ENCODE measurements at places on chromosomes 7 and 10.

- no peak for DNase-seq
Observed at GRCh38 chr10:96488161-96488935, 25.4 kb downstream of the TLL2 start.

GRCh38 chr10:131770946-131771633 lies 129.7 kb upstream of the PPP2R2D start:
- DNase-seq = no peak

GRCh38 chr10:127047878-127048238 lies 142.6 kb downstream of the DOCK1 start:
- DNase-seq = no peak

GRCh38 chr10:79947787-79948424 lies 999 bp downstream of the SFTPD start:
- DNase-seq = no peak

DNA sequence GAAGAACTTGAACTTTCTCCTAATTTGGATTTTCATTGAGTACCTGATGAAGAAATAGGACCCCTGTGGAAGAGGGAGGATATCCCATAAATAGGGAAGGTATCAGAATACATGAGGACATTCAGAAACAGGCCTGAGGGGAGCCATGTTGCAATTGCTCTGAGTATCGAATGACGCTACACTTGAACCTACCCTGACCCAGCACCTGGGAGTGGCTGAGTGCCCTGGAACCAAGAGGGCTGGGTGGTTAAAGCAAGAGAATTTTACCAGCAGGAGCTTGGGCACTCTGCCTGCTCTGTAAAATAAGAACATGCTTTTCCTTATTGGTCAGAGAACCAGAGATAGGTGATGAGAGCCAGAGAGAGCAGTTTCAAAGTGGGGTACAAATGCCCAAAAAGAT lies 7.2 kb downstream of the NEUROD6 start:
- no peak for DNase-seq

GRCh38 chr7:36280840-36281812 lies 108.5 kb upstream of the ANLN start:
- DNase-seq = peak; percentile 61

DNA sequence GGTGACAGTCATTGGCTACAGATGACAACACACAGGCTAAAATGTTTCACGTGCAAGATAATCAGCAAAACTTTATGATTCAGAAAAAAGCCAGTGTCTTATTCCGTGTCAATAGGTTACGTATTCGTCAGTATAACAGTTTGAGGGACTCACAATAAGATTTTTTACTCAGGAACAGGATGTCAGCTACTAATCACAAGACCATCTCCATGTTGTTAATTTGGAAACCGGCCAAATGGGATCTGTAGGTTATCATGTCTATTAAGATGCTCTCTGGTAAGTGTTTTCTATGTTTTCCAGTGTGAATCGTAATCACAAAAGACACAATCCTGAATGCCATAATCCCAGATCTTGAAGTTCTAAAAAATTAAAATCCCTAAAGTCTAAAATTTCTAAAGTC lies 197.3 kb downstream of the ETV1 start:
- DNase-seq = no peak

DNA sequence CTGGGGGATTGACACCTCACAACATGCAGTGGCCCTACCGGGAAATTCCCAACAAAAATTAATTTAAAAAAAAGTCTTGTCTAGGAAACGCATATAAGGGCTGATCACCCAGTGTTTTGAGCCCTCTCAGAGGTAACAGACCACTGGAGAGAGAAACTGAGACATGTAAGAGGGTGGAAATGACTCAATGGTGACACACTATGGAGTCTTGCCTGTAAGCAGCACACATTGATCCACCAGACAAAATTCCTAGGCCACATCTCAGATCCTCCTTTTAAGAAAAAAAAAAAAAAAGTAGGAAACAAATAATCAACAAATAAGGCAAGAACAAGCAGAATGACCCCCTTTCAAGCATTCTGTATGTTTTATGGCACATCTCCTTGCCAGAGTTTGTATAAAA lies 296.2 kb downstream of the MAGI2 start:
- DNase-seq = no peak

GRCh38 chr7:35253460-35253709 lies 515 bp downstream of the TBX20 start:
- DNase-seq = no peak

DNA sequence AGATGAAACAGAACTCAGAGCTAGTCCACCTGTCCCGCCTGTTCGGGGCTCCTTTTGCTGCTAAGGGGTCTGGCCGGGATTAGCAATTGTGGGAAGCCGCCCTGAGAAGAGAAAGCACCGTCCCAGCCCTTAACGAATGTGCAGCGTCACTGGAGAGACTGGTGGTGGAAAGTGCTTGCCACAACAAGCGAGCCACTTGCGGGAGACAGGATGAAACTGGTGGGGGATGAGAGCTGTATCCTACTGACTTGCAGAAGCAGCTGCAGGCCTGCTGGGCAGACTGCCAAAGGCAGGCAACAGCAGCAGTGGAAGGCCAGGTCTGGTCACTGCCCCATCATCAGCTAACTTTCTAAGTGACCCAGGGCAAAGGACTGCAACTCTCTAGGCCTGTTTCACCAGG lies 95.4 kb downstream of the FAM53B start:
- peak; percentile 80 for DNase-seq

GRCh38 chr10:132503581-132504421 lies 33.8 kb upstream of the INPP5A start:
- no peak for DNase-seq

- no peak for DNase-seq
Observed at GRCh38 chr7:30995536-30995935, 31.8 kb downstream of the GHRHR start.

- DNase-seq = no peak
Observed at GRCh38 chr10:56091872-56092271, 269.2 kb downstream of the ZWINT start.

DNA sequence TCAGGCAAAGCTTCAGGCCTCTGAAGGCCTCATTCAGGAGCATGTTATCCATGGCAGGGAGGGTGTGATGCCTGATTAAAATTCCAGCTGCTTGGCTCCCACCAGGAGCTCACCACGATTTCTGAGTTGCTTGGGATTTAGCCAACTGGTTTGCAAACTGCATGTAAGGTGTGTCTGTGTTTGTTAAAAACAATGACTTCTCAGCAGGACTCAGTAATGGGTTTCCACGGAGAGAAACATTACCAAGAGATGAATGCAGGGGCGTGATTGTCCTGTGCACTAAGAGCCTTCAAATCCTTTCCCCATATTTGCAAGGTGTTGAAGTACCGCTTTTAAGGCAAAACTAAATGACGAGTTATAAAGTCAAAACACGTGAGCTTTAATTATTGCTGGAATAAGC lies 88.8 kb upstream of the BTBD16 start:
- no peak for DNase-seq

- no peak for DNase-seq
Observed at GRCh38 chr7:85583131-85583953, 396.5 kb upstream of the SEMA3D start.

DNA sequence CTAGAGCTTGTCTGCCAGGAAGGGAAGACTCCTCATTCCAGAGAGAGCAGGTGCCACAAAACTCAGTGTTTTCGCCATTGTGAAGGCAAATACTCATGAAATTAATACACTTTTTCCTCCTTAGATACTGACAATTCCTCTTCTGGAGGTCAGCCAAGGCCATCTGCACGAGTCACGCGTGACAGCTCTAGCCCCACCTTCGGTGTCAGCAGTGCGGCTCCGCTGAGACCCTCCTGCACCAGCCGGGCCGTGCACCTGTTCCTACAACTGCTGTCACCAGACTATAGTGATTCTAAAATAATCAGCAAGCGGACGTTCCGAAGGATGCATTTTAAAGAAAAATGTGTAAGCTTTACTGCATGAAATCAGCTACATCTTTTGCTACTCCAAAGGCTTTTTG lies 127.7 kb downstream of the DIP2C start:
- DNase-seq = no peak

- no peak for DNase-seq
Observed at GRCh38 chr7:16712916-16713315, 40.6 kb upstream of the TSPAN13 start.

DNA sequence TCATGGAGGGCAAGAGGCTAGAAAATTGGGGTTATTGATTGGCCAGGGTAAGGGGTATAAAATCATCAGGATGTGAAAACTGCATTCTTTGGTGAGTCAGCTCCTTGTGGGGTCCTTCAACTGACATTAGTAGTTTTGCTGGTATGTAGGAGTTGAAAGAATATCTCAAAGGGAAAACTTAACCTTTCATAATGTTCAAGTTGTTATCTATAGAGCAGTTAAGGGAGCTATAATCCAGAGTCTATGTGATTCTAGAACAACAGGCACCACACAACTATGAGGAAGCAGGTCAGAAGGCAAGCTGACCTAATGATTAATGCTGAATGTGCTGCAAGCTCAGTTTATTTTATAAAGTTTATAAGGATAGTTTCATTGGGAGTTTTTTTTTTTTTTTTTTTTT lies 13.7 kb downstream of the PRPS1L1 start:
- no peak for DNase-seq

GRCh38 chr7:112007185-112007584 lies 199.0 kb downstream of the DOCK4 start:
- DNase-seq = no peak

GRCh38 chr7:17037356-17037755 lies 155.6 kb upstream of the AGR3 start:
- DNase-seq = no peak

DNA sequence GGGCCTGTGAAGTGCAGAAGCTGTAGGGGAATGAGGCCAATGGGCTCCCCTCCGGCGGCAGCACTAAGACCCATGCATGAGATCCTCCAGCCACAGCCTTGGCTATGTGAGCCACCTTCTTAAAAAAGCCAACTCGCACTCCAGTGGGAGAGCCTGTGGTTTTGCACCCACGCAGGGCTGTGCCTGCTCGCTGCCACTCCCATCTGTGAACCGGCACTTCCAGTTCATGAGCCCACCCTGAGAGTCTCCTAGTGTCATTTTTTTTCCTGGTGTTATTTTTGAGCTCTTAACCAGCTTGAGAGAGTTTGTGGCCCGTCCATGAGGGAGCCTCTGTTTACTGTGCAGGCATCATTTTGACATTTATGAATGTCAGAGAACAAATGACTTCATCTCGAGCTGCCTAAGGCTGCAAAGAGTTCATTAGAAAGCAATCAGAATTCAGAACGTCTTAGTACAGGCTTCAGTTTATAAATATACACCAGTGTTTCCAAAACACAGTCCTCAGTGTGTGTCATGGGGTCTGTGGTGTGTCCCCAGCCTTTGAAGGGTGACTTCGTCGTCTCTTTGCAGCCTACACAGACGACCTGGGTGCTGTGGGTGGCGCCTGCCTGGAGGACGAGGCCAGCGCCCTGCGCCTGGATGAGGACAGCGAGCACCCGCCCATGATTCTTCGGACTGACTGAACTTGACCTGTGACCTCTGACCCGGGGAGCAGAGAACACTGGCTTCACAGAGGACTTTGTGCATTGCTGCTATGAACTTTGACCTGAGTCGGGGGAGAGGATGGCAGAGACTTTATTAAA lies 40.4 kb downstream of the WIPI2 start:
- DNase-seq = no peak

DNA sequence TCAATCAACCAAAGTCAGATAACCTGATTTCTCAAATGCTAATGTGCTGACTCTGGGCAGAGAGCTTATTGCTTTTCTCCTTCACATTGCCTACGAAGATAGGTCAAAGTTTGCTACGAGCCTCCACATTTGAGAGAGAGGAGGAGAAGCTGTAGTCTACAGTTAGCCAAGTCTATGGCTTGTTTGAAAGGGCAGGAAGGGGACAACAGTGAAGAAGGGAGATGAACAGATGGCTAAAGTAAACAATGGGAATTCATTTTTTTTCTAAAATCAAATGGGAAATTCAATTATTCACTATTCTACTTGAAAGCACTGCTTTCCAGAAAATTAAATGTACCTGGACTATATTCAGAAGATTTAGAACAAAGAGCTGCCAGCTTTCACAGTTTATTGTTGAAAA lies 126.7 kb upstream of the C1QL3 start:
- DNase-seq = no peak

DNA sequence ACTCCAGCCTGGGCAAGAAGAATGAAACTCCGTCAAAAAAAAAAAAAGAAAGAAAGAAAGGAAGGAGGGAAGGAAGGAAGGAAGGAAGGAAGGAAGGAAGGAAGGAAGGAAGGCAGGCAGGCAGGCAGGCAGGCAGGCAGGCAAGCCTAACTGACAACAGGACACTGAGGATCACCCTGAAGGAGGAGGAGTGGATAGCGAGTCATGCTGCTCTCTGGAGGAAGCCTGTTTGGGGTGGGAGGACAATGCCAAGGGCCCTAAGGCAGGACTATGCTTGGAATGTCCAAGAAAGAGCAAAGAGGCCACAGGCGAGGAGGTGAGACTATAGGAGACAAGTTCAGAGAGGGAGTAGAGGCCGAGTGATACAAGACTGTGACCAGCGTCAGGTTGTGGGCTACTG lies 107.0 kb upstream of the PARD3 start:
- no peak for DNase-seq

DNA sequence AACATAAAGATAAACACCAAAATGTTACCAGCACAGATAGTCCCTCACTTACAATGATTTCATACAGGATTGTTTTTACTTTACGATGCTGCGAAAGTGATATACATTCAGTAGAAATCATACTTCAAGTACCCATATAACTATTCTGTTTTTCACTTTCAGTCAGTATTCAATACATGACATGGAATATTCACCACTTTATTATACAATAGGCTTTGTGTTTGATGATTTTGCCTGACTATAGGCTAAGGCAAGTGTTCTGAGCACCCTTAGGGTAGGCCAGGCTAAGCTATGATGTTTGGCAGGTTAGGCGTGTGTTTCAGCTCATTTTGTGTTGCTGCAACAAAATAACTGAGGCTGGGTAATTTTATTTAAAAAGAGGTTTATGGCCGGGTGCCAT lies 155.0 kb downstream of the RTKN2 start:
- DNase-seq = no peak

DNA sequence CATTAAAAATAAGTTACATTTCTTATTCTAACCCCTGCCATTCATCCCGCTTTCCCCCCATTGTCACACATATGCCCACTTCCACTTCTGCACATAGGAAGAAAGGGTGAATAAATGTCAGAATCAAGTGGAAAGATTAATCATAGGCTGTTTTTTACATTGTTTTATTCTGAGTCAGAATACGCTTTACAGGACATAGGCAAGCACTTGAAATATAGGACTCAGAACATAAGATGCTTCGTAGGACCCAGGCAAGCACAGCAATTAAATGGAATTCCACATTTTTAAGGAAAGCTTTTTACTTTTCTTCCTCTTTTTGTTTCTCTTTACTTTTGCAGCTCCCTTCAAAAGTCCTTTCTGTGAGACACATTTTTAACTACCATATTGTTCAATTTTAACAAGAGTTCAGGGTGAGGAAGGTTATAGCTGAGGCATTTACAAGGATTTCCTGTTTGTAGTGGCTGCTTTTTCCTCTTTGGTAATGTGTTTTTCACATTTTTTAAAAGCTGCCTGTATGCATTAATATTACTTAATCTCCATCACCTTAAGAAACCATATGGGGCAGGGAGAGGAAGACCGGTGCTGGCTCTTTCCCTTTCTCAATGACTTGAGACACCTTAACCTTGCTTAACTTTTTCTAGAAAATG lies 130.0 kb downstream of the TES start:
- no peak for DNase-seq

GRCh38 chr7:27197137-27198042 lies 2.5 kb downstream of the HOXA13 start:
- no peak for DNase-seq

GRCh38 chr10:131739206-131739605 lies 161.6 kb upstream of the PPP2R2D start:
- DNase-seq = peak; percentile 43

All from nucleus accumbens (tissue), 56 donors.